ENCODE measurements at places on chromosomes 6 and 20. TPM values are rescaled to one million over a fixed set of nuclear protein-coding genes. Genes with fewer than 3 reads are reported as not detected.

GRCh38 chr6:82022614-82023129 lies 224.9 kb downstream of the IBTK start:
- DNase-seq, result no peak

DNA sequence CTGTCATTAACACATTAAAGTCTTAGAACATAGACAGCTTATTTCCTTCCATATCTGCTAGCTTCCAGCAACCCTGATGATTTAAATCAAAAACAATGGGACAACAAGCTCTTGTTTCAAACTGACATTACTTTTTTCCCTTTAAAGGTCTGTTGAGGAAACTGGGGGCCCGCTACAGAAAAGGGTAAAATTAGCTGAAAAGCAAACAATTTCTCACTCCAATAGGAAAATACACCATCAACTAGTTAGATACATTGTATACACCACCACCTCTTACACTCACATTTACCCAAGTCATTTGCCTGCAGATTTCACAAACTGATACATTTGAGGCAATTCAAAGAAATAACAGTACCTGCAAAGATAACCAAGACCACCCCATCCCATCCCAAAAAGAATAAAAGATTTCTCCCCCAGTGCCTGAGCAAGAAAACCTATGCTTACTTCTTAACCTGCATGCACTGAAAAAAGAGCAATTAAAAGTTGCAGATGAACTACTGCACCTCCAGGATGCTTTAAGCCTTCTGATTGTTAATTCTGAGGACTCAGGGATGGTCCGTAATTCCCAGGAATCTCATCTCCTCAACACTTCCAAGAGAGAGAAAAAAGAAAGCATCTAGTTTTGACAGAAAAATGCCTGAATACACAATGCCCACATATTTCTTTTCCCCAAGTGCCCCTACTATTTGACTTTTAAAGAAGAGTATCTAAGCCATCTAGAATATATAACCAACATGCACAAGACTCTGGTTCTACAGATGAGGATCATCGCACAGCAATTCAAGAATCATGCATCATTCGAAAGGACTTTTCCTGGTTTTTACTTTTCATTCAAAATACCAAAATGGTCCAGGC lies 5.6 kb downstream of the ZMYND8 start:
- no peak for DNase-seq

GRCh38 chr6:150759483-150759882 lies 106.0 kb upstream of the MTHFD1L start:
- no peak for DNase-seq

- DNase-seq, result no peak
Measured at GRCh38 chr6:71545905-71546304, 257.3 kb downstream of the OGFRL1 start.

DNA sequence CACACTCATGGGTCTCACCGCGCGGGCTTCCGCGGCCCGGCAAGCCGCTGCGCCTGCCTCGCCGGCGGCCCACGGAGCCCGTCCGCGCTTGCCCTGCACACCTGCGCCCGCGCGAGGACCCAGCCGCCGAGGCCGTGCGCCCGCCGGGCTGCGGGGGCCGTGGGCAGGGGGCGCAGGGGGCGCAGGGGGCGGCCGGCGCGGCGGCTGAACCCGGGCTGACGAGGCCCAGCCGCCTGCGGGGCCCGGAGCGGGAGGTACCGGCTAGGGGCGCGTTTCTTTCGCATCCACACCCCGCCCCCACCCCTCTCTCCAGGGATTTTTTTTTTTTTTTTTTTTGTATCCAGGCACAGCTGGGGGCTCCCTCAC lies 43.8 kb upstream of the OSTM1 start:
- no peak for DNase-seq

DNA sequence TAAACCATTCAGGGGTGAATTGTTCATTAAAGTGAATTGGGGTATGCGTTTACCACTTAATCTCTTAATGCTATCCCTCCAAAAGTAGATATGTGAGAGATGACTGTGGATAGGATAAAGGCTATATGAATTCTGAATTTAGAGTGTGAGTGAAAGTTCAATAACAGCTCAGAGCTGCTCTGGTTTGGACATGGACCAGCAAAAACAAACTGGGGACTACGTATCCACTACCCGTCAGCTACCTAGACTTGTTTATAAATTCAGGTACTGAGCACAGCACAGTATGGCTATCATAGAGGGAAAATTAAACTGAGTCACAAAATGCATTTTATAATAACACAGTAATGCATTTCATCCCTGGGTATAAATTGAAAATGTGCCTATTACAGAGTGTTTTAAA lies 44.4 kb downstream of the HDDC2 start:
- DNase-seq, result no peak

- DNase-seq, result no peak
Measured at GRCh38 chr20:50111120-50111828, 1.7 kb downstream of the UBE2V1 start.

GRCh38 chr6:46610862-46611553 lies 41.6 kb downstream of the CYP39A1 start:
- DNase-seq, result no peak

DNA sequence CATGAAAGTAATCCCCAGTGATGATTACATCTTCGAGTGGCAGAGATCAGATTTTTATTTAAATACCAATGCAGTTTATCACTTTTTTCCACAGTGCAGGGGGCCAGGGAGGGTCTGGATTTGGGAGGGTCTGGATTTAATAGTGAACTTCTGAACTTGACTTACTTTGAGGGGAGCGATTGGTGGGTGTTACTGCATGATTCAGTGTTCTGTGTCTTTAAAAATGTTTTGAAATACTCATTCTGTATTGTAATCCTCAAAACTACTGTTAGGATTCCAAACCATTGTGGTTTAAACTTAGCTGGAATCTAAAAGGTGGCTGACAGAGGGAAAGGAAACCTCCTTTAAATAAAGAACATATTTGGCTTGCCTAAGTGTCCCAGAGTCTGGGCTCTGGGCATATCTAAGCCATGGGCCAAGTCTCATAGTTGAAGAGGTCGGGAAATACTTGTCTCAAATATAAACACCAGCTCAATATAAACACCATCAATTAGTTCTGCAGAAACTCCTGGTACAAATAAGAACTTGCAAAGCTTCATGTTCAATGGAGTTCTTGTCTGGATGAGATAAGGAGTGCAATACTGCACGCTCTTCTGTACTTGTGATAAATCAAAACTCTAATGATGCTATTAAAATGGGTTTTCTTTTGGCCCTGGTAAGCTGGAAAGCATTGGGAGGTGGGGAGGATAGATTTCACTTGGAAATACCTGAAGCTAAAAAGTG lies 14.4 kb downstream of the JARID2 start:
- no peak for DNase-seq

DNA sequence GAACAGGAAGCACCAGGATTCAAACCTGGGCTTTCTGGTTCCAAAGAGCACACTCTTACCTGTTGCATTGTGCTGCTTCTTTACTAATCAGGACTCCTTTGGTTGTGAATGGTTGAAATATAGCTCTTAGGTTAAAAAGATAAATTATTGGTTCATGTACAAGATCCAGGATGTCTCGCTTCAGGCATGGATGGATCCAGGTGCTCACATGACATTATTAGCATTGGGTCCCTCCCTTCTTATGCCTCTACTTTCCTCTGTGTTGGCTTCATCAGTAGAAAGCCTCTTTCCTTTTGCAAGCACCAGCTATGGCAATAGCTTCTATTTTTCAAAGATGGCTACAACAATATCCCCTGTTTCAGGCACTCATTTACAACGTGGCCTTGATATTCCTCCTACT lies 217.7 kb upstream of the SULF2 start:
- DNase-seq, result no peak

DNA sequence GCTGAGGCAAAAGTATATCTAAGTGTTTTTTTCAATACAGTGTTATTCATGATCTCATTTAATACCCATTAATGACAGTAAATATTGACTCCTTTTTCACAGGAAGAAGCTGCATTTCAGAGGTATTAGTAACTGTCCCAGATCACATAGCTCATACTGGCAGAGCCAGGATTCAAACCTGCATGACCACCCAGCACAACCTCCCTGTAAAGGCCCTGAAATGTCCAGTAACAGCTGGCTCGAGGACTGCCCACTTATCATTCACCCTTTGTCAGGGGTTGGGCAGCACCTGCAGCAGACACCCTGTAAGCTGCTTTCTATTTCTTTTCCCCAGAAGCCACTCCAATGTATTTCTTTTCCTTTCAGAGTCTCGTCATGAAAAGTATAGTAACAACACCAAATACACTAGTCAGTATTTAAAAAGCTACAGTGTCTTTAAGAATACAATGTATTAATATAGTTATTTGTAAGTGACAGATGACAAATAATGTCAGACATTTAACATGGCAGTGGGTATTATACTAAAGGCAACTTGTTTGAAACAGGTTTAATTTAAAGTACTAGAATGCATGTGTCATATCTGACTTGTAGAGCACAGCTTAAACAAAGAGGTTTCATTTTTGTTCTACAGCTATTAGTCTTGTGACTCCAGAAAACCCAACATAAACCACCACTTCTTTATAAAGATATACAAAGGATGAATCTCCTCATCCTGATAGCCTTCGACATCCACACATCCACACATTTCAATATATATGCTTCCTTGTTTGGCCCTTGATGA lies 841.6 kb upstream of the GJE1 start:
- DNase-seq, result no peak

GRCh38 chr20:19850198-19850533 lies 92.1 kb downstream of the RIN2 start:
- DNase-seq, result no peak

DNA sequence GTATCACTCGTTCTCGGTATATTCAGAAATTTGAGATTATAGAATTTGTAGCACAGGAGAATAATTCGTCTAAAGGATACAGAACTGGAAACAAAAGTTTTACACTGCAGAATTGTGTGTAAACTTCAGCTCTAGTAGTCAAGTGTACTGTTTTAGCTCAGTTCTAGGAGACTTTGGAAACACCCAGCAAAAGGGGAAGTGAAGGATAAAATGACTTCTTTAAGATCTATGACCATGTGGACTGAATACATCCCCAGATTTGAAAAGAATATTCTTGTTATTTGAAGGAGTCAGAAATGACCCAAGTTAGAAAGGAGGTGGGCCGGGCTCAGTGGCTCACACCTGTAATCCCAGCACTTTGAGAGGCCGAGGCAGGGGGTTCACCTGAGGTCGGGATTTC lies 174.0 kb upstream of the FOXQ1 start:
- DNase-seq, result no peak

GRCh38 chr6:56787209-56787608 lies 144.5 kb upstream of the DST start:
- no peak for DNase-seq

- no peak for DNase-seq
Measured at GRCh38 chr6:63774961-63775360, 139.4 kb downstream of the PHF3 start.

DNA sequence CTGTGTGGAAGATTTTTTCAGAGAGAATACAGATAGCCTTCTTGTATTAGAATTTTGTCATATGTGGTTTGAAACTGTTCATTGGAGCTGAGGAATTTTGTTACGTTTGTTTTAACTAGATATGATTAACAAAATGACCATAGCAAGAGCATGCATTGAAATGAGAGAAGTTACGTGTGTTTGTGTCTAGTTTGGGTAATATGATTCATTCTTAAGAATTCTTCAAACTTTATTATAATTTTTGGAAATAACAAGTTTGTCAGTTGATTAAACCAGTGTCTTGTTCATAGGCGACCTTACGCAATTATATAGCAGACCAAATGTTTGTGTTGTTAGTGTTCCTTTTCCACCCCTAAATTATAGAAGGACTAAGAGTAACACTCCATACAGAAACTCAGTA lies 5.5 kb downstream of the GMNN start:
- DNase-seq, result no peak

DNA sequence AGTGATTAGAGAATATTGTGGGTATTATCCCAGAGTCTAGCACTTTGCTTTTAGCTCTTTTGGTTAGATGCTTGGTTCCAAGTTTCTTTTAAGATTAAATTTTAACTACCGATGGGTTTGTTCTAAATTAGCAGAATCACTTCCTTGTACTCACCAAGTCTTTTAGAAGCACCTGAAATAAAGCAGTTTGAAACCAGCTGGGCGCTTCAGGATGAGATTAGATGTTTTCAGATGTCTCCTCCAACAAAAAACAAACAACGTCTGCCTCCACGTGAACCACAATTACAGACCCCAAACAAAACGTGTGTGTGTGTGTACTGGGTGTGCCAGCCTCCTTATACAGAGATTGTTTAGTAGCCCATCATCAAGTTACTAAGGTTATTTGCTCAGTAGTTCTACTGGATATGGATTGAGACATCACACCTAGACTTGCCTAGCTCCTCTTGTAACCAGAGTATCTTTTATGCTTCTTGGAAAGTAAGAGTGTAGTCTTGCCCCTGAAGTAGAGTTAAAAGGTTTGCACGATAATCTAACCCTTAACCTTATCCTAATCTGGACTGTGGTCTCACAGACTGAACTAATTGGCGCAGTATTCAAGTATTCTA lies 2.3 kb downstream of the DSTN start:
- no peak for DNase-seq

GRCh38 chr6:146689806-146690205 lies 91.0 kb downstream of the ADGB start:
- no peak for DNase-seq

DNA sequence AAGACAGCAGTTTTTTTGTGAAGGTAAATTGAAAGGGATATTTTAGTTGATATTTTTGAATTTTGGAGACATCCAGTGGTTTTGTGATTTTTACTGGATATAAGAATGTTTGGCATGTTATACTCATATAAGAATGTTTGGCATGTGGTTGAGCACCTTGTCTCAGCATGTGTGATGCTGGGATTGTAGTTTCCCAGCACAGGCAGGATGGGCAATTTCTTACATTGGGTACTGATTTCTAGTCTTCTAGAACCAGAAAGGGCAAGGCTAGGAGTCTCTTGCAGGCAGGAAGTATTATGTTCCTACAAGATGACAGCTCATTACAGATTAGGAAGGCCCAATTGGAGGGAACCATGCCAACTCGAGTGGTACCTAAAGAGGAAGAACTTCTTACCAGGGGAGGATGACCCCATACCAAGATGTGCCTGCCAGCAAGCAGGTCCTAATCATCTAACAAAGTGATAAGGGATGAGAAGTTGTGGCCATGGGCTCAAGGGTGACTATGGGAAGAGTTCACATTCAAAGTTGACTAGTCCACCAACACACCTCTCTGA lies 377.8 kb downstream of the UTRN start:
- no peak for DNase-seq

The PDE10A gene
- total RNA-seq, result 15.4 TPM

The PKIB gene
- total RNA-seq, result 0.37 TPM

The SLC22A16 gene
- not detected for total RNA-seq

The SNX5 gene
- total RNA-seq, result 47.1 TPM

The TMEM14A gene
- 5.7 TPM for total RNA-seq

The ANKEF1 gene
- 2.1 TPM for total RNA-seq

The SUPT3H gene
- total RNA-seq, result 6.2 TPM

The CCN5 gene
- total RNA-seq, result 35.0 TPM

The PPP1R14C gene
- total RNA-seq, result 98.6 TPM

The VGLL2 gene
- total RNA-seq, result 13.1 TPM

The BPIFB4 gene
- not detected for total RNA-seq

The LINC00237 gene
- not detected for total RNA-seq

The HSPA1B gene
- 126 TPM for total RNA-seq

The EPPIN gene
- not detected for total RNA-seq

Measured in heart right ventricle (tissue), 16 donors.